ENCODE measurements at places on chromosomes 5 and 9.

DNA sequence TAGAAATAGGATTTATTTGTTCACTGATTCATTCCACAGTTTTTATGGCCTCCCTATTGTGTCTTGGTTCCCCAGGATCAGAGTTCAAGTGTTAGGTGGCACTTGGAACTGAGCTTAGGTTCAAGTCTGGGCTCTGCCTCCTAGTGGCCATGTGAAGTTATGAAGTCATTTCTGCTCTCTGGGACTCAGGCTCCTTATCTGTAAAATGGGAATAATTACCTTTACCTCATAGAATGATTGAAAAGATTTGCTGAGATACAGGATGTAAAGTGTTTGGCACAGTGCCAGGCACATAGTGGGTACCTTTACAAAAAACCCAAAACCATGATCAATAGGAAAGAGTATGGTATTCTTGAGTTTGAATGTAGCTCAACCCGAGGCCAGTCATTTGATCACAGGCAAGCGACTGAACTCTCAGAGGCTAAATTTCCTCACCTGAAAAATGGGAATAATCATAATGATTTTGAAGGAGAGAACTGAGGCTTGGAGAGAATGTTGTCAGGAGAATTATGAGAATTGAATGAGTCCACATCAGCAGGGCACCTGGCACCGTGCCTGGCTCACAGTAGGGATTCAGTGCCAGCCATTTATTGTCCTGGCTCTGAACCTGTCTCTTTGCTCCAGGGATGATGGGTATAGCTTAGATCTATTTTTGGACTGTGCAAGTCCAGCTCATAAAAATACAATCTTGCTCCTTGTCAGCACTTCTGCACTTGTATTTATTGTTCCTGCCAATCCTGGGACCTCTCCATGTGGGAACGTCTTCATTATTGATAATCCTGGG is 10.8 kb downstream of the NSG2 start:
- no peak for DNase-seq

DNA sequence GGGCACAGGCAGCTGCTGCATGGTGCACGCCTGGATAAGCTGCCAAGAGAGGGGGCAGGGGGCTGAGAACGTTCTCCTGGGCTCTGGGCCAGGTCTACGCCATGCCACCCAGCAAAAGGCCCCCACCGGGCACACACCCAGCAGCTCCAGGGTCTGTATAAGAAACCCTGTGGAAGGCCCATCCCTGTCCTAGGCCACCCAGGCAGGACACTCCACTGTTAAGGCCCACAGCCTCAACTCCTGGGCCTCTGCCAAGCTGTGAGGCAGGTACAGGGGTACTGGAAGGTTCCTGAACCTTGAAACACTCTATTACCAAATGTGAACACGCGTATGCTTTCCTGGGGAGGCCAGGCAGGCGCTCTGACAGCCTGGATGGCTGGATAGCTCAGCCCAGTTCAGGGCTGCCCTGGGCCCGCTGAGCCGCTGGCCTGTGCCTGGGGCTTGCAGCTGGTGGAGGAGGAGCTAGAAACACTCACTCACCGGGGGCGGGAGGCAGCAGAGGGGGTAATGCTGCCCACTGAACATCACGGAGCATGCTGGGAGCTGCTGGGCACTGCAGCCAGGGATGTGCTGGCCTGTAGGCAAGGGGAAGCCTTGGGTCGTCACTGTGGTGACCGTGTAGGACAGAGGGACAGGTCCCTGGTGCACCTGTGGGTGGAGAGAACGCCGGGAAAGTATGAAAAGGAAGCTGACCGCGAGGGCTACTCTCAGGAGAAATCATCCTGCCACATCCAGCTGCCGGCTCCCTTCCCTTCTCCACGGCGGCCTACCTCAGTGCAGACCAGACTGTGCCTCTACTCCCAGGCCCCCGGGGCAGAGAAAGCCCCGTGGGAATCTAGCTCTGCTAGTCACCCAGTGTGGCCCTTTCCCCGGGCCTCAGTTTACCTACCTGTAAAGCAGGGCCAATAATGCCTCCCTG is 6.0 kb downstream of the RNF44 start:
- DNase-seq, result no peak

DNA sequence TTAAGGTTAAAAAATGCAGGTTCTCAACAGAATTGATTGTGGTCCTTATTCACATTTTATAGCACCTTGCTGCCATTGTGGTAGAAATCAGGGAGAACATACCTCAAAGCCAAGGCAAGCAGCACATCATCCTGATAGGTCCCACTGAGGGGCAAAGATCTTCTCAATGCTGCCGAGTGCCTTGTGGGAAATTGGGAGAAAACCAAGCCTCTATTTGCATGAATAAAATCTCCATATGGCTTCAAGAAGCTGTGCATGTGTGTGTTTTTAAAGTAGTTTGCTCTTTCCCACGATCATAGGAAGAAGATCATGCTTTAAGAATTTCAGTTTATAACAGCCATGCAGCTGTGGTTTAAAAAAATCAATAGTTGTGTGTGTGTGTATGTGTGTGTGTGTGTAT is 216.9 kb upstream of the FBXL7 start:
- DNase-seq, result no peak

DNA sequence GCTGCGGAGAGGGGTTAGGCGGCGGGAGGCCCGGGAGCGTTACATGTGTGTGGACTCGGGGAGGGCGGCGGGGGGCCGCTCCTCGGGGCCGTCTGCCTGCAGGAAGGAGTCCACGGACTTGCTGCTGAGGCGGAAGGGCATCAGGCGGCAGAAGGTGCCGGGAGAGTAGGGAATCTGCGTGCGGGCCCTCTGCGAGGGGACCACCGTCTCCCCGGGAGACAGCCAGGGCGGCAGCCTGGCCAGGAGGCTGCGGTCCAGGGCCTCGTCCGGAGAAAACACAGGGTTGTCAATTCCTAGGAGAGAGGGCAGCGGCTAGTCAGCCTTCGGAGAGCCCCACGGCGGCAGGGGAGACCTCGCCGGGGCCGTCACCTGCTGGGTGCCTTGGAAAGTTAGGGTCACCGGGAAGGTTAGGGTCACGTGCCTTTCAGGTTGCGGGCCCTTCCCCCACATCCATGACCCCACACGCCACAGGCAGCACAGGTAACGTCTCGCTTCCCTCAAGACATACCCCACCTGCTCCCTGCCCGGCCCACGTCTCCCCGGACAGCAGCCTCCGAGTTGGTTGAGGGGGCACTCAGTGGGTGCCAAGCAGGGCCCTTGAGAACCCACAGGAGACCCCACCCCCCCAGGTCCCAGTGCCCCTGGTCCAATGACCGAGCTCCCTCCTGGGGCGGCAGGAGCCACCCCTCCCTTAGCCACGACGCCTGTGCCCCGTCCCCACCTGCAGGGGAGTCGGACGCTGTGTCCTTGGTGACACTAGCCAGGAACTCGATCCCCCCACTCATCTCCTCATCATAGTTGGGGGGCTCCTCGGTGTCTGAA is 32.1 kb downstream of the EXOC3 start:
- DNase-seq, result no peak

- no peak for DNase-seq
Observed at GRCh38 chr9:134739660-134739968, 98.0 kb downstream of the COL5A1 start.

- DNase-seq, result no peak
Observed at GRCh38 chr5:132250547-132250946, 6.9 kb upstream of the PDLIM4 start.

GRCh38 chr5:150642567-150642927 is 2.1 kb downstream of the SYNPO start:
- no peak for DNase-seq

DNA sequence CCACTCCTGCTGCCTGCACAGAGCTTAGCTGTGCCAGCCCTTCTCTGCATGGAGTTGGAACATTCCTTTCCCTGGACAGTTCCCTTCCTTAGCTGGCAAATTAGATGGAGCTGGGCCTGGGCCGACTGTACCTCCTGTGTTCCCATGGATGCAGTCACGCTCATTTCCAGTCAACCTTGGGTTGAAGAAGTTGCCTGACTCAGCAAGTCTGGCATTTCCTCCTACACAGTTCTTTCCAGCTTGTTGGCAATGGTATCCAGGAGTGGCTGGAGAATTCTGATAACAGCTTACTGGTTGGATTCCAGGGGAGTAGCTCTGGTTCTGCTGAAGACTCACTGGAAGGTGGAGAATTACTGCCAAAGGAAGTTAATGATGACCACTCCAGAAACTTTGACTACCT is 9.2 kb upstream of the TAF1L start:
- no peak for DNase-seq
